ENCODE measurements at places on chromosomes 7 and 10.
A peak's percentile ranks its signal among the peaks of the same experiment; 100 is the strongest.

- DNase-seq = no peak
Measured at GRCh38 chr7:122183106-122183505, 39.1 kb upstream of the AASS start.

GRCh38 chr10:33388785-33389184 is 54.3 kb upstream of the NRP1 start:
- no peak for DNase-seq

DNA sequence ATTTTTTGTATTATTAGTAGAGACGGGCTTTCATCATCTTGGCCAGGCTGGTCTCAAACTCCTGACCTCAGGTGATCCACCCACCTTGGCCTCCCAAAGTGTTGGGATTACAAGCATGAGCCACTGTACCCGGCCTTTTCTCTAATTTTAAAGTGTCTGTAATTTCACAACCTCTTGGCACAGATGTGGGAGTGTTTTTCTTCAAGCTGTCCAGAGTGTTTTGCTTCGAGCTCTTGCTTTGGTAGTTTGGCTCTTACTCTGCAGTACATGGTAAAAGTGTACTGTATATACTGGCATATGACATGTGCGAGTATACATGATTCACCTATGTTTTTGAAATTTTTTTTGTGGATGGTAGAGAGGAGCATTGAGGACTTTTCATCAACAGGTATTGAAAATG is 9.8 kb downstream of the SRGN start:
- no peak for DNase-seq

- no peak for DNase-seq
Measured at GRCh38 chr7:10439027-10439426, 534.6 kb upstream of the PHF14 start.

DNA sequence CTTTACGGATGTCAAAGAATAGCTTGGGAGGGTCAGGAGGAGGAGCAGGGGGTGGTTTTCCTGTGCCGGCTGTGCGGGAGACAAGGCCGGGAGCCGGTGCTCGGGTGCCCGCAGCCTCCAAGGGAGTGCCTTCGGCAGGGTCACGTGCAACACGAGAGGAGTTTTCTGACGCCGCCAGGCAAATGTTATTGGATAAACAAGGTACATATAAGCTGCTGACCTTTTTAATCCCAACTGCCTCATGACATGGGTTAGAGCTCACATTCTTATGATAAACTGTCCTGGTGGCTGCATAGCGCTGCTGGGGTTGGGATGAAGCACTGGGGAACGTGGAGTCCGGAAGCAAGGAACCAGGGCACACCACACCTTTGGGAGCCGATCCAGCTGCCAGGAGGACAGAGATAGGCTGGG is 124.8 kb upstream of the PDLIM1 start:
- DNase-seq = no peak

GRCh38 chr10:43120929-43121314 is 17.3 kb upstream of the CSGALNACT2 start:
- DNase-seq = no peak

- DNase-seq = no peak
Measured at GRCh38 chr7:137965942-137966640, 35.8 kb downstream of the CREB3L2 start.

GRCh38 chr7:83769407-83769806 is 120.5 kb upstream of the SEMA3E start:
- no peak for DNase-seq

- no peak for DNase-seq
Measured at GRCh38 chr10:43160046-43160920, 22.0 kb downstream of the CSGALNACT2 start.

- DNase-seq = no peak
Measured at GRCh38 chr10:75877877-75878276, 446.5 kb downstream of the LRMDA start.

GRCh38 chr7:91067242-91067641 is 197.0 kb upstream of the FZD1 start:
- DNase-seq = no peak

DNA sequence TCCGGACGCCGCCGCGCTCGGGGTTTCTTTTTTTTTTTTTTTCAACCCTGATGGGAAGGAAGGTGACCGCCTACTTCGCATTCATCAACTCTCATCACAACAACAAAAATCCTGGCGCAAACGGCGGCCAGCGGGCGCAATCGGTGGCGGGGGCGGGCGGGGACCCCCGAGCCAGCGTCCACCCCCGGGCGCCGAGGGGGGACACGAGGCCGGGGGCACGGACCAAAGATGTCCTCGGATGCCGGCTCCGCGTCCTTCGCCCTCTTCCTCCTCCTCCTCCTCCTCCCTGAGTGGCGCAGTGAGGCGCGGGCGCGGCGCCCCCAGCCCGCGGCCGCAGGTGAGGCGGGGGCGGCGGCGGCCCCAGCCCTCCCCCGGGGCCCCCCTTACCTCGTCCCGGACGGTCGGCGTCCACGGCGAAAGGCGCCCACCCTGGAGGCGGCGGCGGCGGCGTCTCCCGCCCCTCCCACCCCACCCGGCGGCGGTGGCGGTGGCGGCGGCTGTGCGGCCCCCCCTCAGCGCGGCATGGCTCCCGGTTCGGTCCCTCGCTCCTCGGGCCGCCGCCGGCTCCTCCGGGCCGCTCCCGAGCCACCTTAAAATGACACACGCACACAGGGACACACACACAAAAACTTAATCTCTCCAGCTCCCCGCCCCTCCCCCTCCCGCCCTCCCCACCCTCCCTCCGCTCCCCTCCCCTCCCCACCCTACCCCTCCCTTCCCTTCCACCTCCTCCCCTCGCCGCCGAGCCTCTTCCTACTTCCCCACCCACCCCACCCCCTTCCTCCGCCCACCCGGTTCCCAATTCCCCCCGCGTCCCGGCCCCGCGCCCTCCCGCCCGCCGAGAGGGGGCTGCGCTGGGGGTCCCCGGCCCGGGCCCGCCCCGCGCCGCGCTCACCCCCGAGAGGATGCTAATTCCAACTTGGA is at the start of gene CTBP2:
Gene CTBP2, minus strand, starts transcription at position 632 of the 924 bp plus-strand sequence.
- DNase-seq = no peak

GRCh38 chr7:54546081-54546985 is 4.2 kb downstream of the VSTM2A start:
- DNase-seq = no peak

DNA sequence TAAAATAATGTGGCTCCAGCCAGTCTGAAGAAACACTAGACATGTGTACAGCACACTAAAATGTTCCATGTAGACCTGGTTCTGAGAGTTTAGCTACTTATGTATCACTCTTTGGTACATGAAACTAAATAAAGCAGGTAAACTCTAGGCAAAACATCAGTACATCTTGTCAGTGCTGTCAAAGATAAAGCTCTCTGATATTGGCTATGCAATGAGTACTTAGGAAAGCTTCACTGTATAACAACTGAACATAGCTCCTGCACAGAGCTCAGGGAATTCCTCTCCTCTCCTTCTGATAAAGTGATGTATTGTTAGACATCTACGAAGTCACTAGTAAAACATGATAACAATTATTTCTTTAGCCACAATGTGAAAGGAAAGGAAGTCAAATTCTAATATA is 3.5 kb downstream of the LRRN3 start:
- DNase-seq = no peak

DNA sequence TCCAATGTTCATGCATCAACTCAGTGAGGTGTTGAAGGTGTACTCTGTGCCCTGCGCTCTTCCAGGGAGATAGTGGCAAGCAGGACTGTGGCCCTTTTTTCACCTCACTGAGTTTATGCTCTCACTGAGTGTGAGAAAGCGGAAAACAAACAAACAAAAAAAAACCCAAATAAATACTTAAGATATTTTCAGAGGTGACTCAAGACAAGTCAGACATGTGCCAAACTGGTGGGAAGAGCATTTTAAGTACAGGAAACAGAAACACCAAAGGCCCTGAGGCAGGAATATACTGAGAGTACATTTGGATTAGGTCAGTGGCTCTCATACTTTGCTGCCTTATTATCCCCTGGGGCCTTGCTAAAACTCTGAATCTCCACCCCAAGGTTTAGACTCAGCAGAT is 111.9 kb upstream of the IGFBP3 start:
- DNase-seq = no peak

DNA sequence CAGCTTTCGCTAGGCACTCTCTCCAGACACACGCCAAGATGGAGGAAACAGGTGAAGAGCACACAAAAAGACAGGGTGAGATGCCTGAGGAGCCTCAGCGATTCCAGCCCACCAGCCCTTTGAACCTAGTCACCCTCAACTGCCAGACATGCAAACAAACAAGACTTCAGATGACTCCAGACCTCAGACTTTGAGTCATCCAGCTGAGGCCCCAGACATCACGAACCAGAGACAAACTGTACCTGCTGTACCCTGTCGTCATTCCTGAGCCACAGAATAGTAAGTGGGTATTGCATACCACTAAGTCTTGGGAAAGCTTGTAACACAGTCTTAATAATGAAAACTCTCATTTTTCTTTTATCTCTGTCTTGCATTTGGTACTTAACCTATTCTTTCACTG is 126.6 kb upstream of the LSM8 start:
- peak; percentile 85 for DNase-seq

DNA sequence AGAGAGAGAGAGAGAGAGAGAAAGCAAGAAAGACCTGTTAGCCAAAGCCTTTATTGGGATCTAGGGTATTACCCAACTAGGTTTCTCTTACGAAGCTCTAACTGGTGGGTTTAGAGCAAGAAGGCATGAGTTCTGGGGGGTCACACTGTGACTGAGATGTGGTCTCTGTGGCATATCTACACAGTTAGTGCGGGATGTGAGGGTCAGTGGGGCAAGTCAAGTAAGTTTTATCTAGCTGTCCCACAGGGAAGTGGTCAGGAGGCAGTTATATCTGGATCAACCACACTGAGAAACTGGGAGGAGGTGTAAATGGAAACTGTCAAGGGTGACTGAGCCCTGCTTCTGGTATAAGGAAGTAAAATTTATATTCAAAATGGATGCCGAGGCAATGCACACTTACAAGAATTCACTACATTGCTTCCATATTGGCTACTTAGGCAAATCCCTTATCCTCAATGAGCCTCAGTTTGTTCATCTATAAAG is 331.6 kb upstream of the HPS1 start:
- no peak for DNase-seq

GRCh38 chr7:69840248-69840647 is 242.0 kb downstream of the AUTS2 start:
- no peak for DNase-seq

- DNase-seq = no peak
Measured at GRCh38 chr10:132382231-132382922, 14.6 kb upstream of the PWWP2B start.

DNA sequence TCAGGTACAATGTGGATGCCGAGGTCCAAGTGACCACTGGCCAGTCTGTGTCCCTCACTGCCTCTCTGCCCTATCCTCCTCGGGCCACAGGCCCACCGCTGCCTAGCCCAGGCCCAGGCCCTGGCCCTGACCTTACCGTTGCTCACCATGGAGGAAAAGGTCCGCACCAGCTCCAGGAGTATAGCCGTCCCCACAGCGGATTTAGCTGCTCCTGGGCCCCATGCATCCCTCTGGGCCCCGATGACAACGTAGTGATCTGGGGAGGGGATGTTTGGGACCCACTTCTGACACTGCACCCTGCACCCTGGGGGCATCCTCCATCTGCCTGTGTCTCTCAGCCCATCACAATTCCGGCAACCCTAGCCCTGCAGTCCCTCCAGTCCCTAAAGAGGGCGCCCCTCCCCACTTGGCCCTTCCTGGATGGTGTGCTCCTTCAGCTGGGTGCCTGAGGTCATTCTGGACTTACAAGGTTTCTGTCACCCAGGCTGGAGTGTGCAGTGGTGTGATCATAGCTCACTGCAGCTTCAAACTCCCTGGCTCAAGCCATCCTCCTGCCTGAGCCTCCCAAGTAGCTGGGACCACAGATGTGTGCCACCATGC is 12.1 kb downstream of the TFR2 start:
- no peak for DNase-seq

GRCh38 chr10:18658271-18659124 is 733 bp upstream of the ARL5B start:
- DNase-seq = no peak

- DNase-seq = no peak
Measured at GRCh38 chr10:79093658-79094411, 25.1 kb downstream of the ZMIZ1 start.

DNA sequence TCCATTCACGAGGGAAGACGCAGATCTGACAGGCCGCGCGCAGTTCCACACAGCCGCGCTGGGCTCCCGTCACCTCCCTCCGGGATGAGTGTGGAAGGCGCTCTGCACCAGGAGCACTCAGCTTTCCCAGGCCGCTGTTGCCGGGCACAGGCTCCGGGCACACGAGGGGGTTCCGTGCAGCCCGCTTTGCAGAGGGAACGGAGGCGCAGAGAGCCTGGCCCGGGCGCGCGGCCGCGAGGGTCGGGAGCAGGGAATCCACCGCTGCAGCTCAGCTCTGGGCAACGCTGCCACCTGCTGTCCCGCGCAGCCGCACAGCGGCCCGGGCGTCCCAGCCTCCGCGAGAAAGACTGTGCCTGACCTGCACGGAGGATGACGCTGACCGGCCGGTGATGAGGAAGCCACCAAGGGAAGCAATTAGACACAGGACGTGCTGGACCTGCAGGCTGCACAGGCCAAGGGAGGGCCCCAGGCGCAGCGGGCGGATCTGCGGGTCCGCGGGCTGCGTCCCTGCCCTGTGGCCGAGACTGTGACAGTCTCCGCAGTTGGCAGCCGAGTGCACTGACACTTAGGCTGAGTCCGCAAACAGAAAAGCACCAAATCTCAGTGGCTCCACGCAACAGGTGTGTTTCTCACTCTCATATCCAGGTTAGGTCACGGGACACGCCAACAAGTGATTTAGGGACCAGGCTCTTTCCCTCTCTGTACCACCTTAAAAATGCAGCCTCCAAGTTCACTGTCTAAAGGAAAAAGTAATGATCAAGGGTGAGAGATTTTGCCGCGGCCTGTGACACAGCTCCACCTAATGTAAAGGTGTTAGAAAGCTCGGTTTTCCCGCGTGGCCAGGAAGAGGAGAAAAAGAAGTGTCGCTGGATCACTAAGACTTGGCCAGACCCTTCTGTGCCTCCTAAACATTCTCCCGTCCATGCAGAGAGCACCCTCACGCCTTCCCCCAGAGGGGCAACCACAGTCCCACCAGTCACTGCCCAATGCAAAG is 94.5 kb downstream of the SEC61G start:
- no peak for DNase-seq

DNA sequence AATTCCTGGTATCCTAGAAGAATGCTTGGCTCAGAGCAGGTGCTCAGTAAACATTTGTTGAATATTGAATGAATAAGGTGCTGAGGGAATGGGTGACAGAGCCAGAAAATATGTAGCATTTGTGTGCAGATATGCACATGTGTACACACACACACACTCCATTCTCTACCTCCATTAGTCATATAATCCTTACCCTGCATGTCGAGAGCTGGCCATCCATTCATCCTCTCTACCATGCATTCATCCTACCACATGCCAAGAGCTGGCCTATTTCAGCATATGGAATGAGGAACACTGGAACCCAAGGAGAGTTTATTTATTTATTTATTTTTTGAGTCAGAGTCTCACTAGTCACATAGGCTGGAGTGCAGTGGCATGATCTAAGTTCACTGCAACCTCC is 284.8 kb downstream of the PLXNA4 start:
- no peak for DNase-seq

GRCh38 chr7:131591687-131592319 is 35.4 kb upstream of the PODXL start:
- no peak for DNase-seq

GRCh38 chr10:17873946-17874345 is 64.8 kb downstream of the MRC1 start:
- DNase-seq = no peak

All from kidney epithelial cell (primary cell).